ENCODE measurements at places on chromosomes 6 and 20.
A peak's percentile ranks its signal among the peaks of the same experiment; 100 is the strongest.

- no peak for DNase-seq
These were observed 44.2 kb upstream of the PDE10A start for GRCh38 chr6:165707067-165707853.

DNA sequence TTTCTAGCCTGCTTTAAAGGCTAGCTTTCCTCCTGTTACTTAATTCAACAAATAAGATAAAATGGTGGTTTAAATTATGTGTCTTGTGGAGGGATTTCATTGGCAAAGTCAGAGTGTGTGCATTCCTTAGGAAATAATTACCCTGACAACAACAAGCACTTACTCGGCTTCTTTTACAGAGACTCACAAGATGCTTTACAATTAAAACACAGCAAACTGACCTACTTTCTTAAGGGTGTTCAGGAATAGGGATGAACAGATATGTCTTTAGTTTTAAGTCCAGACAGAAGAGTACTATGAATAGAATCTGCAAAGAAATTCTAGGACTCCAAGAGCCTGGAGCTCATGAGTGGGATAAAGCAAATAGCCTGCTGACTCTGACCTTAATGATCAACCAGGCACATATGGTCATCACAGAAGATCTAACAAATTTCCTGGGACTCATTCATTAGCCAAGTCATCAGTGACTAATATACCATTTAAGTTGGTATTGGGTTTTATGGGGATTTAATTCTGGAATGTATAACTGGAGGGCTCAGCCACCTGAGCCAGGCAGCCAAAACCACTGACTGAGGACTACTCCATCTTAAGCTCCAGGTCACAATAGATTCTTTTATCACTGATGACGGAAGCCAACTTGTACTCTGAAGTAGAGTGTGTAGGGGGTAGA lies 161.8 kb upstream of the RIMS1 start:
- no peak for DNase-seq

GRCh38 chr20:1934156-1934555 lies 38.9 kb downstream of the SIRPA start:
- no peak for DNase-seq

DNA sequence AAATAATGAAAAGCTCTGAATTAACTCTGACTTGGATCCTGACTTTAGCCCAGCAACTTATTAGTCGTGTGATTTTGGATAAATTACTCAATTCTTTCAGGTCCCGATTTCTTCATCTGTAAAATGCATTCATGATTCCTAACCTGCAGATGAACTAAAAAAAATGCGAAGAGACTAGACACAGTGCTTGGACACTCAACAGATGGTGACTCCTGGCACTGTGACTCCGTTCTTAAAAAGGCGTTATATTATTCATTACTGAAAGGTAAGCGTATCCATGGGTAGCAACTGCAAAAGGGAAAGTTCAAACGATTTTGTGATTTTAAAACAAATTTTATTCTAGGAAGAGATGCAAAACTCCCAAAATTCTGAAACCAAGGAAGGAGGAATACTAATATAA lies 226.3 kb downstream of the KIF16B start:
- no peak for DNase-seq

- no peak for DNase-seq
These were observed 1.2 kb upstream of the KCNB1 start for GRCh38 chr20:49483696-49484123.

DNA sequence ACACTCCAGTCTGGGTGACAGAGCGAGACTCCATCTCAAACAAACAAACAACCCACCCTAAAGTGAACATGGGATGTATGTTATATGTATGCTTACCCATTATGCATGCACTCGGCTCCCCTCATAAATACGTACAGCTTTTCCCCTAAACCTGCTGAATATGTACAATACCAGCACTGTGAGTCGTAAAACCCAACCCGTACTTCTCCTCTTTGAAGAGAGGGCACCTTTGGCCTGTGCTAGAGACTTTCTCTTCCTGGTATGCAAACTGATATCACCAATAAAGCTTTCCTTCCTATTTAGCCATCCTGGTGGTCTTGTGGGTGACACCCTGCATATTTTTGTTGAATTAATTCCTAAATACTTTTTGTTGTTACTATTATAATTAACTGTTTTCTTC lies 51.3 kb downstream of the VSTM2L start:
- no peak for DNase-seq

GRCh38 chr6:163667372-163668060 lies 253.0 kb downstream of the QKI start:
- DNase-seq, result peak; percentile 41

DNA sequence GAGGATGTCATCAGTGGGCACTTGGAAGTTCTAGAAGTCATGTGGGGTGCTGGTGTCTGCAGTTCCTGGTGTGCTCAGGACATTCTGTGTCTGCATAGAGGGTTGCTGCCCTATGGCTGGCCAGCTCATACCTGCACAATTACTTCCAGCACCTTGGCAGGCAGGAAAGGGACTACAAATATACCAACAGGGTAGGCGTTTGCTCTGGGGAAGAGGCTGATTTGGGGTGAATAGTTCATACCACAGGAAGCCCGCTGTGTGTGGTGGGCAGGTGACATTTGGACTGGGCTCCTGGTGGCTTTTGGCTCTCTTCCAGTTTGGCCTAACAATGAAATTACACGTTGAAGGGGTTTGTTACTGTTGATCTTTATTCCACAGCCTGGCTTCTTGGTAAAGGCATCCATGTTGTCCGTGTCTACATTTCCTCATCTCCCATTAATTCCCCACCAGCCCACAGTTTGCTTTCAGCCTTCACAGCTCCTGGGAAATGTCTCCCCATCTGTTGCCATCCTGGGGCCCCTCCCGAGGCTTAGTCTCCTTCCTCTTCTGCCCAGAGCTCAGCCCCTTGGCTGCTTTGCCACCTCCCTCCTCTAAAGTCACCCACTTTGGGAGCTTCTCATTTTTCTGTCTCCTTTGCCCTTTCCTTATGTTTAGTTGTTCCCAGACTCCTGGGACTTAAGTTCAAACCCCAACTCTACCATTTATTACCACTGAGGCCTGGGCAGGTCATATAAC lies 88.1 kb downstream of the RSPH3 start:
- DNase-seq, result no peak

- no peak for DNase-seq
These were observed 59.9 kb upstream of the MAP3K4 start for GRCh38 chr6:160931378-160932310.

- DNase-seq, result no peak
These were observed 98.0 kb downstream of the FNDC1 start for GRCh38 chr6:159267165-159267564.

DNA sequence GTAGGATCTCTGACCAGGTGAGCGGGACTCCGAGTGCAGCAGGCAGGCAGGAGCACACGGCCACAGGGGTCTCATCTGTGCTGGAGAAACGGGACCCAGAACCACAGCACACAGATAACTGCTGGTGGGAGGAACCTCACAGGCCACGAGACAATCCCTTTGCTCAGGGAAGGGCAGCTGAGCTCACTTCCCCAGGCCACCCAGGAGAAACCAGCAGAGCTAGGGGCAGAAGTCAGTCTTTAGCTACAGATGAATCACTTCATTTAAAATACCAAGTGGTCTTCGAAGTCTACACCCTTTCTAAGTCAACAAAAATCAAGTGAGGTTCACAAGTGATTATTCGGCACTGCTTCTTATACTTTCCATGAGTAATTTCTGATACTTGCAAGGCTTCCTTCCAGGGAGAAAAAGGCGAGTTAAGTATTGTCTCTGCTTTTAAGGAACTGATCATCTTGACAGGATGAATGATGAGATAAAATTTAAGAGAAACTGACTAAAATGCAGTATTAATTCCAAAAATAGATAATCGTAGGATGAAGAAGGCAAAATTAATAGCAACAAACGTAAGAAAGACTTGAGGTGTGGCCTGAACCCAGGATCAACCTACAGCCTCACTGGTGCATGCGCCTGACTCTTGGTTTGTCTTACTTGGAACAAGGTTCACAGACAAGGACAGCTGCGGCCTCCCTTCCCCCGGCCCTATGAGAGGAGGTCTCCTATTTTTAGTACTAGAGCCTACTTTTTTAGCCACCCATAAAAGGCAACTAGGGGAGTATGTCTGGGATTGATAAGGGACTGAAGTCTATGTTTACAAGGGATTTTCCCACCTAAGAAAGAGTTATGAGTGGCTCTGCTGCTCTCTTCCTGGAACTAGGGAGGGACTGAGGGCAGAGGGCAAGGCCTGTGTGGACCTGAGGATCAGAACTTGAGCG lies 233.6 kb downstream of the TTLL2 start:
- DNase-seq, result no peak

- no peak for DNase-seq
These were observed 553.0 kb upstream of the MARCKS start for GRCh38 chr6:113304116-113304515.

- DNase-seq, result no peak
These were observed at the start of gene LKAAEAR1 for GRCh38 chr20:64083804-64084684. Gene LKAAEAR1 (minus strand): TSS chr20:64084398. CDS start chr20:64084219, 179 bp downstream.

- DNase-seq, result no peak
These were observed 301.2 kb downstream of the PLCB1 start for GRCh38 chr20:8433291-8433690.

DNA sequence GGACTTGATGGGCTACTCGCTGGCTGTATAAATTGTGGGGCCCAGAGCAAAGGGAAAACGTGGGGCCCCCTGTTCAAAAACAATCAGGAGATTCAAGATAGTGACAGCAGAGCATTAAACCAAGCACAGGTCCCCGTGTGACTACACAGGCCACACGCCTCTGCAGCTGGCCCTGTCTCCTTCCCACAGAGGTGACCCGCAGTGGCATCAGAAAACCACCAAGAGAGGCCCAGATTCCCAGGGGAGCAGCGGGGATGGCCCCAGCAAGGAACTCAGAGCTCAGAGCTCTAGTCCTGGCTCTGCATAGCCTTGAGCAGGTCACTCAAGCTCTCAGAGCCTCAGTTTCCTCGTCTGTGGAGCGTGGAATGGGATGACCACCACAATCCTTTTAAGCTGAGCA lies 57.6 kb downstream of the CPNE5 start:
- DNase-seq, result no peak

GRCh38 chr6:129859524-129859923 lies 1.6 kb downstream of the TMEM244 start:
- no peak for DNase-seq

DNA sequence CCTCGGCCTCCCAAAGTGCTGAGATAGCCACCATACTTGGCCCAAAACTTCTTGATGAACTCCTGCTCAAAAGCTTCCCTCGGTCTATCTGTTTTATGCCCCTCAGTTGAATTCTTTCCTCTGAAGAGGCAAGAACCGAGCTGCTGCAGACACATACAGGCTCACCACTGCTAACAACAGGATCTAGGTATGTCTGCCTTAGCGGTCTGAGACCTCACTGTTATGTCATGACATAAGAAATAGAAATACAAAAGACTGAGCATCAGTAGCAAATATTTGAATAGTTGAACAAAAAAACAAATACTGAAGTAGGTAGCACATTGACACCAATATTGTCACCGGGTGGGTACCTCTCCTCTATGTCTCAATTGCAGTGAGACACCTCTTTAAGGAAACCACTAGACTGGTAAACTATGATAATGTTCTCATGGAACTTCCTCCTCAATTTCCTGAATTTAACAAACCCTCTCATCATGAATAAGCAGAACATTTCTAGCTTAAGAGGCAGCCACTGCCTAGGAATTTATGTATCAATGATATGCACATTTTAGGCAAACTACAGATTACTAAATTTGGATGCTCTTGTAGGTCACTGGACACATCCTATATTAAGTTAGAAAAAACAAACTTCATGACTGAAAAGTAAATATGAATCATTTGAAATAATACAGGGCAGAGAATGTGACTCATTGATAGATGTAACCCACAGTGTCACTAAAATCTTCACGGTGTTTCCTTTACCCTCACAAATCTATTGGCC lies 9.4 kb upstream of the STXBP5 start:
- DNase-seq, result no peak

- DNase-seq, result no peak
These were observed 30.7 kb downstream of the SSR1 start for GRCh38 chr6:7282097-7282906.

GRCh38 chr6:129696843-129697242 lies 13.1 kb downstream of the ARHGAP18 start:
- DNase-seq, result no peak

- no peak for DNase-seq
These were observed 9.2 kb downstream of the GTSF1L start for GRCh38 chr20:43717616-43717995.

- no peak for DNase-seq
These were observed 158.8 kb downstream of the DST start for GRCh38 chr6:56483929-56484328.

DNA sequence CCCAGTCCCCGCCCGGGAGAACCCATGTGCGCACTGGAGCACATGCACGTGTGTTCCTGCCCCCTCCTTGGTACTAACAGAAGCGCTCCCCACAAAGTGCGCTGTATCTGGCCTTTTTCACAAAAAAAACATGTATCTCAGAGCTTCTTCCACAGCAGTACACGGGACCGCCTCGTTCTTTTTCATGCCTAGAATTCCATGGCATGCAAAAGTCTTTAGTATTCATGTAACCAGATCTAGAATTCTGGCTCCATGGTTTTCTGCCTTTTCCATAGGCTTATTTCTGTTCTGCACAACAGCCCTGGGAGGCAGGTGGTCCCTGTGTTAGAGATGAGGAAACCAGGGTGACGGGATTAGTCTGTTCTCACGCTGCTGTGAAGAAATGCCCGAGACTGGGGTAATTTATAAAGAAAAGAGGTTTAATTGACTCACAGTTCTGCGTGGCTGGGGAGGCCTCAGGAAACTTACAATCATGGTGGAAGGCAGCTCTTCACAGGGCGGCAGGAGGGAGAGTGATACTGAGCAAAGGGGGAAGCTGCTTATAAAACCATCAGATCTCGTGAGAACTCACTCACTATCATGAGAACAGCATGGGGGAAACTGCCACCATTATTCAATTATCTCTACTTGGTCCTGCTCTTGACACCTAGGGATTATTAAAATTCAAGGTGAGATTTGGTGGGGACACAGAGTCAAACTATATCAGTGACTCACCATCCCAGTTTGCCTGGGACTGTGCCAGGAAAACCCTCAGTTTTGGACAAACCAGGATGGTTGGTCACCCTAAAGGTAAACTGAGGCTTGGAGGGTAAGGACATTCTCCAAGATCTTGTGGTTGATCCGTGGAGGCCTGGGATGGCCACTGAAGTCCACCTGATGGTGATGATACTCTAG lies 41.0 kb downstream of the C20orf203 start:
- DNase-seq, result no peak

DNA sequence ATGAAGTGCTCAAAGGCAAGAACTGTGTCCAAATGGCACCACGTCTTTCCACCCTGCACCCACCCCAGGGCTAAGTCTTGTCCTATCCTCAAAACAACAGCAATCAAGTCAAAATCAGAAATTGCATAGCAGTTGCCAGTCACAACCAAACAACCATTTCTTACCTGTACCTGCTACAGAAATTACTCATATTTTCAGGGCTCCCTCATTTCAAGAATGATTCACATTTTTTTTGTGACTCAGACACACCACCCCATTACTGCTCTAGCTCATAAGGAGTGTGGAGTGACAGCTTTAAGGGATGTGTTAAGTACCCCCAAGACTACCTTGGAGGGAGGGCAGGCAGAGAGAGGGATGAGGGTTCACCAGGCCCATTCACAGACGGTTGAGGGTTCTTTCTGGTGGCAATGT lies 111.7 kb downstream of the TRERF1 start:
- no peak for DNase-seq
